ENCODE measurements at places on chromosomes 7 and 10.

- DNase-seq = no peak
Measured at GRCh38 chr10:85614981-85615380, 751.6 kb downstream of the GRID1 start.

- no peak for DNase-seq
Measured at GRCh38 chr7:106723398-106723797, 62.4 kb upstream of the CCDC71L start.

DNA sequence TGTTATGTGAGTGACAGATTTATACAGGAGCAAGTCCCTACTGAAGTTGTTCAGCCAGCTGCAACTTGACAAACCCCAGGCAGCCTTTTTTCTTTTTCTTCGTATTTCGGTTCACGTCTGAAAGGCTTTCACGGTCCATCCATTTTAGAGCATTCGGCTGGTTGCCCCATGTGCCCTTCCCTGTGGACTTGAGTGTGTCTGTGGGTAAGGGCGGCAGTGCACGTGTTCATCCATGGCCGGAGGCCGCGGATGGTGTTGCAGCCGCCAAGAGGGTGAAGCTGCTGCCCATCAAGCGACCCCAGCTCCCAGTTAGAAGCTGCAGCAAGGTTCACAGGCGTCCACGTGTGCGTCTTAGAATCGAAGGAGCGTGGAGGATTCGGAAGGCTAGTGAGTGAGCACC lies 35.9 kb downstream of the PPP2R2D start:
- no peak for DNase-seq

GRCh38 chr10:116833986-116834985 lies 15.0 kb upstream of the ENO4 start:
- no peak for DNase-seq

- no peak for DNase-seq
Measured at GRCh38 chr7:100130608-100131453, 4.1 kb downstream of the MBLAC1 start.

GRCh38 chr7:77575187-77575586 lies 38.1 kb downstream of the PTPN12 start:
- DNase-seq = no peak

DNA sequence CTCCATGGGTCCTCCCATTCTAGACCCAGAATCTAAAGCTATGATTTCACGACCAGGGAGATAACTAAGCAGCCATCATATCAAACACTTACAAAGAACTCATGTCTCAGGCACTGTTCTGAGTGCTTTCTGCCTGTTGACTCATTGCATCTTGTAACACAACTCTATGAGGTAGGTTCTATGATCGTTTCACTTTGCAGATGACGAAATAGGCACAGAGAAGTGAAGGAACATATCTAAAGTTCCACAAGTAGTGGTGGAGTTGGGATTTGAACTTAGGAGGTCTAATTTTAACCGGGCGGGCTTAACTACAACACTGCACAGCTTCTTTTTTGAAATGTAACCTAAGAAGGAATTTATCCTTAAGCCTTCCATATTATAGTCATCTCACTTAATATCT lies 2.9 kb downstream of the RBP4 start:
- DNase-seq = no peak

DNA sequence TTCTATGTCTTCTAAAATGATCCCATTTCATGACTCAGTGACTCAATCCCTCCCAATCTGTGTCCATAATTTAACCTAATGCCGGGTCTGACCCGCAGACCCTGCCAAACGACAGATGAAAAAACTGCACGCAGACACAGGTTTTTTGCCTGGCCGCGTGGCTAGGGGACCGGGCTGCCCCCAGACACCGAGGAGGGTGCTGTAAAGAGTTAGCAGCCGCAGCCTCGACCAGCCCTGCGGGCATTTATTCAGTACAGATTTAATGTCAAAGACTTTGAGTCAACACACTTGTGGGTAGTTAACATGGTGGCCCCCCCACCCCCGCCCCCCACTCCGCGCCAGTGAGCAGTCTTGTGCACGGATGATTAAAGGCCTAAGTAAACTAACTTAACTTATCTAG lies 1324.7 kb downstream of the GATA3 start:
- no peak for DNase-seq

GRCh38 chr10:109922358-109922975 lies 844 bp downstream of the XPNPEP1 start:
- DNase-seq = no peak

DNA sequence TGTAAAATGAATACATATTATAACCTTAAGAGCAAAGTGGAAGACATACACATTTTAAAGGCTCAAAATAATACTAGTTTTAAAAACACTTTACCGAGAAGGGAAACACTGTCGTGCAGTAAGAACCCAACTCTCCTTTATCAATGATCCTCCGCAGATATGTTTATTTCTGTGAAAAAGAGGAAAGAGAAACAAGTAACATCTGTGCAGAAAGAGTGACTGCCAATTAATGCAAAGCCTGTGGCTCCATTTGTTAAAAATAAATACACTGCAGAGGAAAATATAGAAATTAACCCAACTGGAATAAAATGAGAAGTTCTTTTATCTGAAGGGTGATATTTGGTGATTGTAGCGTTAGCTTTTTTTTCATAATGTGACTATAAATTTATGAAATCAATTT lies 62.7 kb downstream of the HGF start:
- no peak for DNase-seq

- DNase-seq = no peak
Measured at GRCh38 chr7:13879143-13879542, 110.3 kb downstream of the ETV1 start.

- DNase-seq = no peak
Measured at GRCh38 chr7:124692425-124692824, 73.2 kb downstream of the GPR37 start.

GRCh38 chr7:112080441-112080840 lies 125.8 kb downstream of the DOCK4 start:
- peak; percentile 56 for DNase-seq

DNA sequence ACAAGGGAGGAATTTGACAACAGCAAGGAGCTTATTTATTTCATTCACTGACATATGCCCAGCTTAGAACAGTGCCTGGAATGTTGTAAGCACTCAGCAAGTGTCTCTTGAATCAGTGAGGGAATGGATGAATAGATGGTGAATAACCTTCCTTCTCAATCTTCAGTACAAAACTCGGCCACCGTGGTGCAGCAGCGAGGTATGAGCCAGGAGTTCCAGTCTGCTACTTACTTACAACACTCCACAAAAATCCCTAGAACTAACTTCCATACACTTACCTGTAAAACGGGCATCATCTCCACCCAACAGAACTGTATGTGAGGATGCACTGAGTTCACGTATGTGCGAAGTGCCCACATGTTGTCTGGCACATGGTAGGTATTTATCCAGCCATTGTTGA lies 237.4 kb downstream of the WDR11 start:
- DNase-seq = no peak

- DNase-seq = no peak
Measured at GRCh38 chr7:154686305-154686704, 316.6 kb downstream of the PAXIP1 start.

DNA sequence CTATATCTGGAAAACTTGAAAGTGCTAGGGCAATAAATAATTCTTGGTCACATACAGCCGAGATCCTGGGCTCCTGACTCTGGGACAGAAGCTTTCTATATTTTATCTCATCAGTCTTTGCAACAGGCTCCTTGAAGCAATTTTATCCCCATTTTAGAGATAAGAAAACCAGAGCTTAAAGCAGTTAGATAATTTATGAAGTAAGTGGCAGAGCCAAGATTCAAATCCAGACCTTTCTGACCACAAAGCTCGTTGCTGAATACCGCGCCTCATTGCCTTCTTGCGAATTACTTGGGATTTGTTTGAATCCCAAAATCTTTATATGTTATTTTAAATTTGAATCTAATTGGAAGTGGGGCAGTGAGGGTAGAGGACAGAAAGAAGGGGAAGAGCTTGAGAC lies 106.0 kb downstream of the TCF7L2 start:
- no peak for DNase-seq

DNA sequence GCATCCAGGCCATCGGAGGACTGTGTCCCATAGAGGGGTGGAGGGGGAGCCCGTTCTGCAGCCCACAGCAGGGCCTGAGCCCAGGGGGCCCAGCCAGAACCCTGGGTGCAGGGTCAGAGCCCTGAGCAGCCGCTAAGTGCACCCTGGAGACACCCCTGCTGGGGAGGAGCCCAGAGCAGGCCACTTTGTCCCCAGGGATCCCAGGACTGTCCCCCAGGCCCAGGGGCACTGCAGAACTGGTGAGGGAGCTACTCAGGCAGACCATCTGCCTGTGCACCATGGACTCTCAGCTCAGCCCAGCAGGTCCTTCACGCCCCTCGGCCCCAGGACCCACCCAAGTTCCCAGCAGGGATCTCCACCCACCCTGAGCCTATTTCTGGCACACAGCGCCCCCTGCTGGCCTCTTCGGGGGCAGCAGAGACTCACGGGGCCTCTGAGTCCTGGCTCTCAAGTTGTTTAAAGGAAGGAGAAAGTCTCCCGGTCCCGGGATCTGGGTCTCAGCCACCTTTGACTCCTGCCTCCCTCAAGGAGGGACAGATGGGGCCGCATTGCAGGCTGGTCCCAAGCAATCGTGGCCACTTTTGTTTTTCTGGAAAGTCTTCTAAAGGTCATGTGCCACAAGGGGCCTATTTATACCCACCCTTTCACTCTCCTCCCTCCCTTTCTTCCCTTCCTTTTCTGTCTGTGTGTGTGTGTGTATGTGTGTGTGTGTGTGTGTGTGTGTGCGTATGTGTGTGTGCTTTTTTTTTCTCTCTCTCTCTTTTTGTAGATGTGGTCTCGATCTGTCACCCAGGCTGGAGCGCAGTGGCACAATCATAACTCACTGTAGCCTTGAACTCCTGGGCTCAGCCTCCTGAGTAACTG lies 90.3 kb downstream of the MYL10 start:
- no peak for DNase-seq

DNA sequence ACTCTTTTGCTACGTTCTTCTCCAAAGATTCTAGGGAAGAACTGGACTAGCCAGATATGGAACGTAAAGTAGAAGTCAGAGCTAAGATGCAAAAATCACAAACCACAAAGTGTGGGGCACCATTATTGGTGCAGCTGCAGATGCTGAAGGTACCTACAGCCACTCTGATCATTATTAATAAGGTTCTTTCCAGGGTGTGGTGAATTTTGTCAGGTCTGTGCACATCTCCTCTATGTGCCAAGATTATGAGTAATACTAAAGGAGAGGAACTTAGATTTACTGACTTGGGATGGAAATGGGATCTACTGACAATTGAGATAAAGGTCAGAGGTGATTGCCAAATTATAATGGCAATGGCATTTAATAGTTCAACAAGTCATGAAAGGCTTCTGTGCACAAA lies 148.2 kb downstream of the RAPGEF5 start:
- DNase-seq = no peak

GRCh38 chr7:73885975-73886798 lies 25.2 kb downstream of the TMEM270 start:
- no peak for DNase-seq

DNA sequence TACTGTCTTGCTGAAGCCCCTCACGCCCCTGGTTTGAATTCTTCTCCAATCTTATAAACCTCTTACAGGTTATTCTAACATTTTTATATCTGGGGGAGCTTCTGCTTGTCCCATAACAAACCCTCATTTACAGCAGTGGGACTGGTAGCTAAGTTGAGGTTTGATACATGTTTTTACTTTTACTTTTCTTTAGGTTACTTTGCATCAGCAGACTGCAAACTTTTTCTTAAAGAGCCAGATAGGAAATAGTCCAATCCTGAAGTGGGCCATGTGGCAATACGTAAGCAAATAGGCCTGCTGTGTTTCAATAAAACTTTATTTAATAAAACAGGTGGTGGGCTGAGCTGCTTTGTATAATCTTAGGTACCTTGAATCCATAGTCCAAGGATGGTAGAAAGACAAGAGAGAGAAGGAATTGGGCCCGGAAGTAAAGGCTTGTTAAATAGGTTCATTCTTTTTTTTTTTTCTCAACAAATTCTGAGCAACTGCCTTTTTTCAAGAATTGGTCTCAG lies 27.3 kb downstream of the RAB18 start:
- DNase-seq = no peak

GRCh38 chr10:117860823-117861222 lies 185.9 kb downstream of the RAB11FIP2 start:
- no peak for DNase-seq

- no peak for DNase-seq
Measured at GRCh38 chr7:117673839-117674238, 194.0 kb downstream of the CFTR start.

- DNase-seq = no peak
Measured at GRCh38 chr10:5744849-5745248, 60.2 kb downstream of the TASOR2 start.

All from SIG-M5 (cell line).